ENCODE measurements at places on chromosomes 2 and 18.

DNA sequence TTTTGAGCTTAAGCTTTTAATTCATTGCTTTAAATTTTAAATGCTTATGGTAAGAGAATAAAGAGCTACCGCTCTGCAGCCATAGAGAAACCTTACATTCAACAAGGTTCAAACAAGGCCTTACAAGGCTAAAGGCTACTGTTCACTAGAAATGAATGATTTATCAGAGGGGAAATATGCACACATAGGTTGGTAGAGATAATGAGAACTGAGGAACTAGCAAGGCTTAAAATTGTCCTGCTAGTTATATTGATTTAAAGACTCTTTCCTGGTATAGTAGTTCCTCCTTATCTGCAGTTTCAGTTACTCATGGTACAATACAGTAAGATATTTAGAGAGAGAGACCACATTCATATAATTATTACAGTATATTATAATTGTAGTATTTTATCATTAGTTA lies 193.4 kb downstream of the WDR7 start:
- H3K27me3 ChIP-seq: no peaks in the 10 kb centered on the region
- H3K4me3 ChIP-seq: no peak overlapping the region
- DNase-seq: no peak
- H3K36me3 ChIP-seq: no peaks in the 10 kb centered on the region
- H3K4me1 ChIP-seq: no peaks in the 10 kb centered on the region

GRCh38 chr2:139992078-139992477 lies 1211.9 kb upstream of the NXPH2 start:
- H3K27ac ChIP-seq: no peak overlapping the region
- no peaks in the 10 kb centered on the region for H3K4me1 ChIP-seq
- DNase-seq: no peak
- H3K27me3 ChIP-seq: no peaks in the 10 kb centered on the region
- H3K36me3 ChIP-seq: no peaks in the 10 kb centered on the region

DNA sequence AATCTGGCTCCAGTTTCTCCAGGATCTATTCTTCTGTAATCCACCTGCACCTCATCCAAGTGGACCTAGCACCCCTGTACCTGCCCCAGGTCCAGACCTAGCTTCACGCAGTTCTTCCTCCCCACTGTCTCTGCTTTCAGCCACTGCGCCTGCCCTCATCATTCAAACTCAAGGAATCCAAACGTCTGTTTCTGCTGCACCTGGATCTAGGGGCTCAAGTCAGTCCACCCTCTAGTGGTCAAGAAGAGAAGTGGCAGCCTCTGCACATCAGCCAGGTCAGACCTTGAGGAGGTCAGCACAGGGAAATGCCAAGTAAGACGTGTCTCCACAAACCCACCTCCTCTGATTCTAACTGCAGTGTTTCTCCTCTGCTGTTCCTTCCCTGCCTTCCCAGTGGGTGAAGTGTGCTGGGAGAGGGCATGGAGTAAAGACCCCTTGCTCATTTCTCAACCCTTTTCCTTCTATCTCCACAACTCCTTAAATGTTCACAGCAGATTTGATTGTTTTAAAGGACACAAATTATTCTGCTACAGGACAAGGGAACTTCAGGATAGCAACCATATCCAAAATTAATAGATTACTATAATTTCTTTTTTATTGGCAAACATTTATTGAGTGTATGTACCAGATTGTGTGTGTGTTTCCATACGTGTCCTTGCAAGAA lies 8.6 kb upstream of the RNF152 start:
- no peak for DNase-seq
- H3K4me1 ChIP-seq: no peaks in the 10 kb centered on the region
- no peaks in the 10 kb centered on the region for H3K36me3 ChIP-seq
- H3K4me3 ChIP-seq: no peak overlapping the region
- H3K27me3 ChIP-seq: no peaks in the 10 kb centered on the region
- no peak overlapping the region for H3K27ac ChIP-seq

DNA sequence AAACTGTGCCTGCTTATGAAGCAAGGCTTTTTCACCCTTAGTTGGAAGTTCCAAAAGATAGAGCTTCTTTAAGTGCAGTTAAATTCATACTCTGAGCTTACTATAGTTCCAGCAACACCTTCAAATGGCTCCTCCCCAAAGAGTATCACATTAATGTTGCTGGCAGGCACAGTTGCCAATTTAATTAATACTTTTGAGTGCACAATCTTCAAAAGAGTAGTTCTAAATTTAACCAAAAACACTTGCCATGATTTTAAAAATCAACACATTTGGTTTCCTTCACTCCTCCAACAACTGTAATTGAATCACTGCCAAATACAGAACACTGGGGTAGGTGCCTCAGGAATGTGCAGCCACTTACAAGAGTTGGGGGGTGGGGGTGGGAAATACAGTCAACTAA lies 150.6 kb upstream of the UBE2E3 start:
- DNase-seq: no peak
- no peak overlapping the region for H3K27ac ChIP-seq
- H3K36me3 ChIP-seq: no peaks in the 10 kb centered on the region
- H3K4me3 ChIP-seq: no peak overlapping the region
- no peaks in the 10 kb centered on the region for H3K27me3 ChIP-seq

GRCh38 chr18:63844254-63844653 lies 43.3 kb upstream of the SERPINB2 start:
- DNase-seq: no peak
- no peak overlapping the region for H3K4me3 ChIP-seq
- H3K27me3 ChIP-seq: no peaks in the 10 kb centered on the region
- no peaks in the 10 kb centered on the region for H3K36me3 ChIP-seq
- no peak overlapping the region for H3K27ac ChIP-seq
- no peaks in the 10 kb centered on the region for H3K4me1 ChIP-seq
